Stimulated activated CD8-positive, alpha-beta memory T cell treated with anti-CD3 and anti-CD28 coated beads, Interleukin-4, amount 100 ng/mL, for 1 hour (primary cell): ENCODE measurements at places on chromosomes 4 and X.

DNA sequence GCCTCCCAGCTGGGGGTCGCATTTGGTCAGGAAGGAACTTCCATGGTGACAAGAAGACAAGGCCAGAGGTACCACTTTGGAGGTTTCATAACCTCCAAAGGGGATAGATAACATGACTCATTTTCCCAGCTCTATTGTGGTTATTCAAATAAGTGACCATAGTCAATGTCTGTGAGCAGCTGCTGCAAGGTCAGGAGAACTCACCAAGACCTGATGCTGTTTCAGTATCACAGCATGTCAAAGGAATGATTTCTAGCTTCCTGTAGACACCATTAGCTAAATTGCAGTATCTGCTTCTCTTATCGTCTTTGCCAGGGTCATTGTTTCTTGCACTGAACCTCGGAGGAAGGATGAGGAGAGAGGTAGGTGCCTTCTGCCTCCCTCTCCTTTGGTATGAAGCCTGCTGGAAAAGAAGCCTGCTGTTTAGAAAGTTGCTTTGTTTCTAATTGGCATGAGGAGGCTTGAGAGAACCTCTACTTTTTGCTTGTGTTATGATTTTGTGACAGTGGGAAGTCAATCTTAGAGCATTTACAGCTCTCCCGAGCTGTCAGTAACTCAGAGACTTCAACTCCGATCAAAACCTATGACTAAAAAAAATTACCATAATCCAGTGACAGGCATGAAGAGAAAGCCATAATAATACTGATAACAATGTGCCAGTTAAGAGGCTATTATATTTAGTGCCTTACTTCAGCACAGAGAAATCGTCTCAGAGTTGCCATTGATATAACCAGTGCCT, 38.0 kb upstream of the GATB start:
- DNase-seq = no peak

DNA sequence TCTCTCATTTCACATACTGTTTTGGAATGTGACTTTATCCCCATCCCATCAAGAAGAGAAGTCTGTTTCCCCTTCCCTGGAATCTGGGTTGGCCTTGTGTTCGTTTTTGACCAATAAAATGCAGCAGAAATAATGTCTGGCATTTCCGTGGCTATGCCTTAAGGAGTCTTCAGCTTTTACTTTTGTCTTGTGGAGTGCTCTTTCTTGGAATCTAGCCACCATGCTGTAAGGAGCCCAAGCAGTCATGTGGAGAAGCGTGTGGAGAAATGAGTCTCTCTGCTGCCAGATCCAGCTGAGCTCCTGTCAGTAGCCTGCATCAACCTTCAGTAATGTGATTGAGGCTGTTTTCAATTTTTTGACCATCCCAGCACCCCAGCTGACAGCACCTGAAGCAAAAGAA, 84.4 kb upstream of the ARMCX2 start:
- no peak for DNase-seq

GRCh38 chr4:185339941-185340340, 55.8 kb downstream of the LRP2BP start:
- no peak for DNase-seq

DNA sequence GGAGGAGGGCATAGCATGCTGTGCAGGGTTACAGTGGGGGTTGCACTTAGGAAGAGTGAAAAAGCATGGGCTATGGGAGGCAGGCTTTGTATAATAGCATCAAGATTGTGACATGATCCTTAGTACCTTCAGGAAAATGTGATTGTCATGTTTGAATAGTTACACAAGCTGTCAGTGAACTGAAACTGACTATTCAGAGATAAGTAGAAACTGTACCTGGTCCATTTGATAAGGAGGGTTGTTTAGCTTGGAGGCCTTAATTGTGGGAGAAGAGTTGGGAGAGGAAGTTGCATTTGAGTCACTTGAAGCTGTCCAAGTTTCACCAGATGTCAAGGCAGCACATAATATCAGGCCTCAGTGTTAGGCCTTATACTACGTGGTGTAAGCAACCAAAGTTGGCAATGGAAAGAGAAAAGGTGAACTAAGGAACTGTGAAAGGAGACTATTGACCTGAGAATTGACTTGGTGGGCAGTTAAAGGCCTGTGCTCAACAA, 85.0 kb downstream of the TEX13C start:
- DNase-seq = no peak

DNA sequence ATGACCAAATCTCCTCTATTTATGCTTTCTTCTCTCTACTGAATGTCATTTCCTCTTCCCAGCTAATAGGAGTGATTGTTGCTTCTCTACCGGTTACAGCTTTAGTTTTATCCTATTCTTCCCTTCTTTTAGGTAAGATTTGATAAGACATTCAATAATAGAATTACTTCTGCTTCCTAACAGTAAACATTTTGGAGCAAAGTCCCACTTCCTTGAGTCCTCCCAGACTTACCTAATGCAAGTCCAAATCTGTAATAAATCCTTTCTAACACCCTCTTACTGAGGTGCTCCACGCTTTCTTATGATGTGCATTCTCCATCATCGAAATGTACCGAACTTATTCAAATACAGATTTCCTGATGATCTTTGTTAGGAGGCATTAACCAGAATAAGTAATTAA, 79.2 kb upstream of the GPM6A start:
- DNase-seq = no peak

DNA sequence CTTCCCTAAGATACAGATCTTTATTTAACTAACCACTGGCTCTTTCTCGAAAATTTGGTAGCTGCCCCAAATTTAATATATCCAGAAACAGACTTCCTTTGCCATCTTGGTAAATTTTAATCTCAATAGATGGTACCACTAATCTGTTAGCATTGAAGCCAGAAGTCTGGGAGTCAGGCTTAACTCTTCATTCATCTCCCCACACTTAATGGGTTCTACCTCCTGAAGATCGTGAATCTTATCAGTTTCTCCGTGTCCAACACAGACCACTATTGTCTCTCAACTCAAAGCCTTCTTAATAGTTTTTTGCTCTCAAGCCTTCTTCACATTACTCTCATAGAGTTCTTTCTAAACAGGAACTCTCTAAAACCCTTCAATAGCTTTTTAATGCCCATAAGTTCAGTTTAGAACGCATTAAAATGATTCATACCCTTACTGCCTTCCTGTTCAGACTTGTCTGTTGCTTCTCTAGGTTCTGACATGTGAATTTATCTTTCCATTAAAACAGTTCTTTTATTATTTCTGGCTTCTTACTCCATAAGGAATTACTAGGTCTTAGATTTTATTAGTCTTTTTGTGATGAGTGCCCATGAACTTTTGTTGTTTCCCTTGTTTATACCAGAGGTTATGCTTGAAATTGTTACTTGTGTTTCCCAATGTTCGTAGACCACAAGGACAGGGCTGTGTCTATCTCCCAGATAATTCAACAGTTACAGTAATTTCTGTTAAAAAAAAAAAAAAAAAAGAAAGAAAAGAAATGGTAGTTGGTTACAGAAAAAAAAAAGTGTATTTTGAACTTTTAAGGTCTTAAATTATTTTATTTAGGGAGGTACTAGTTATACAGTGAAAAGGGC, 54.7 kb downstream of the SMARCAD1 start:
- no peak for DNase-seq

DNA sequence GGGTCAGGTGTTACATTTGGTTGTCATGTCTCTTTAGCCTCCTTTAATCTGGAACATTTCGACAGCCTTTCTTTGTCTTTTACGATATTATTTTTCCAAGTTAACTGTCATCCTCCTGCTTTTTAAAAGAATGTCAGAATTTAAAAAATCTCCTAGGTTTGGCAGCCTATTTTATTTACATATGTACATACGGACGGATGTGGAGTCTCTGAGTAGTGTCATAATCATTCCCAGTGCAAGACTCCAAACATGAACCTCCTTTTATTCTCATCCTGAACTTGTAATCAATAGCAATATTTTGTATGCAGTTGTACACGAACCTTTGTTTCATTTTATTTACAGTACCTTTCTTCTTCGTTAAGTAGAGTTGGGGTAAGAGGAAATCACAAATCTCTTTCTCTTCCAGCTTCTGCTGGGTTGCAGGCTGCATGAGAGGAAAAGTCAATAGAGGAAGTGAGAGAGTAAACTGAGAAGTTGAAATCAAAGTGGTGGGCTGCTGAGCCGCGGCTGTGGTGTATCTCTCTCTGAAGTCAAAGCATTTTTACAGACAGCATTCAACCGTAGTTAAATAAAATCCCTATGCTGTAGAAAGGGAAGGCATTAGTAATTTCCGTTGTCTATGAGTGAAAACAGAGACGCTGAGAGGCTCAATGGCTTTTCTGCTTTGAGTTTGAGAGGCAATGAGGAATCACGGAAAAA, 53.9 kb upstream of the RPS6KA3 start:
- DNase-seq = no peak

- no peak for DNase-seq
These were observed 89.6 kb upstream of the MTM1 start for GRCh38 chrX:150478496-150479492.

DNA sequence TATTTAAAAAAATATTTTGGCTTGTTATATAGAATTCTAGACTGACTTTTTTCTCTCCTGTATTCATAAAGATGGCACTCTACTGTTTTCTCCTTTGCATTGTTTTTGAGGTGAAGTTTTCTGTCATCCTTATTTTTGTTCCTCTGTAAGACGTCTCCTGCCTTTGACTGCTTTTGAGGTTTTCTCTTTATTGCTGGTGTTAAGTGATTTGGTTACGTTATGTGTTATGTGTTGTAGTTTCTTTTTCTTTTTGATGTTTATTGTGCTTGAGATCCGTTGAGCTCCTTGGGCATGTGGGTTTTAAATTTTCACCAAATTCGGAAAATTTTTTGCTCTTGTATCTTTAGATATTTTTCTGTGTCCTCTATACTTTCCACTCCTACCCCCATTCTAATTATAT, 50.0 kb downstream of the KDM6A start:
- DNase-seq = no peak

GRCh38 chr4:58749206-58749605, 1639.0 kb upstream of the IGFBP7 start:
- no peak for DNase-seq

DNA sequence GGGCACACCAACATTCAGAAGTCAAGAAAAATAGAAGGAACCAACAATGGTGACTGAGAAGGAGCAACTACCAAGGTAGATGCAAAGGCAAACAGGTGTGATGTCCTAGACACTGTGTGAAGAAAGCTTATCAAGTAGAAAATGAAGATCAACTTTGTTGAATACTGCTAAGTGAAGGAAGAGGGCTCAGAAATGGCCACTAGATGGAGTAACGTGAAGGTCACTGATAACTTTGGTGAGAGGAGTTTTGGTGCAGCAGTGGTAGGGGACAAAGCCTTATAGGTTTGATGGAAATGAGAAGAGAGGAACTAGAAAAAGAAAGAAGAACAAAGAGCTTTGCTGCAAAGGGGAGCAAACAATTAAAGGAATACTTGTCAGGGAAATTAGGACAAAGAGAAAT, 23.5 kb downstream of the OTC start:
- DNase-seq = no peak

- DNase-seq = no peak
These were observed 425.2 kb upstream of the FTHL17 start for GRCh38 chrX:31497086-31497485.

DNA sequence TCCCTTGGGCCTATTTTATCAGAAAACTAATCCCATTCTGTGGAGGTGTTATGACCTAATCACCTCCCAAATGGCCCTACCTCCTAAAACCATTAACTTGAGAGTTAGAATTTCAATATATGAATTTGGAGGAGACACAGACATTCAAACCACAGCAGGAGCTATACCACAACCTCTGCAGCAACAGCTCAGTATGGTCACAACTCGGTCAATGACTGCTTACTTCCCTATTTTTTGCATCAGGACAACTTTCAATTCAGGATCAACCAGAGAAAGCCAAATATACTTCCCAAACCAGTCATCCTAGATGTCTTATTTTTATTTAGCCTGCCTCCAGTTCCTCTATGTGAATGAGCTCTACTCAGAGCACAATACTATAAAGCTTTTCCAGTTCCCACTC, 11.3 kb upstream of the SMARCA5 start:
- no peak for DNase-seq

DNA sequence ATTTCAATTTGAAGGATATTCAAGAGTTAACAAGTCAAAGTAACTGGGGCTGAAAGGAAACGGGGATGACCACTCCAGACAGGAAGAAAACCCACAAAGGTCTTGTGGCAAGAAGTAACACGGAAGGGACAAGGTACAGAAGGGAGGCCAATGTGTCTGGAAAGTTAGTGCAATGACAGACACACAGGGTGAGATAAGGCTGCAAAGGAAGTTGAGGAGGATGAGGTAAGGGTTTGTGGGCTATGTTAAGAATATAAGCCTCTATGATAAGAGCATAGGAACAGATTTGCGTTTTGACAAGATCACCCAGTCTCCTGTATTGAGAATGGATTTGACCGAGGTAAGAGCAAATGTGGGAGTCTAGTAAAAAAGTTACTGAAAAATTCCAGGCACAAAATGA, 21.9 kb upstream of the EMCN start:
- DNase-seq = no peak

- DNase-seq = no peak
These were observed 11.2 kb upstream of the GNRHR start for GRCh38 chr4:67765401-67765800.

DNA sequence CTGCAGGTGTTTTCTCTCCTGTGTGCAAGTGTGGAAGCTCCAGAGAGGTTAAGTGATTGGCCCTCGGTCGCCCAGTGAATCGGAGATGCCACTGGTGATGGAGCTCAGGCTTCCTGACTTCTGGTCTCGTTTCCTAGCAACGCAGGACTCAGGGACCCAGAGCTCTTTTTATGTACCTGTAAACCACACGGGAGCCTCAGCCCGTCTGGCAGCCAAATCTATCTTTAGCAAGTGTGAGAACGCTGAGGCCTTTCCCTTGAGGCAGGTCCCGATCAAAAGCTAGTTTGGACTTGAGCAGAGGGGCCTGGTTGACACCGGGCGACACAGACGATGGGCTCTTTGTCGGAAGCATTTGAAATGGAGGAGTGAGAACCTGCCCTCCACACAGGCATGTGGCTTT, 116.8 kb downstream of the SORCS2 start:
- no peak for DNase-seq

- no peak for DNase-seq
These were observed 1559.6 kb upstream of the IGFBP7 start for GRCh38 chr4:58669783-58670182.

GRCh38 chrX:123175366-123176122, 8.5 kb upstream of the GRIA3 start:
- DNase-seq = no peak

DNA sequence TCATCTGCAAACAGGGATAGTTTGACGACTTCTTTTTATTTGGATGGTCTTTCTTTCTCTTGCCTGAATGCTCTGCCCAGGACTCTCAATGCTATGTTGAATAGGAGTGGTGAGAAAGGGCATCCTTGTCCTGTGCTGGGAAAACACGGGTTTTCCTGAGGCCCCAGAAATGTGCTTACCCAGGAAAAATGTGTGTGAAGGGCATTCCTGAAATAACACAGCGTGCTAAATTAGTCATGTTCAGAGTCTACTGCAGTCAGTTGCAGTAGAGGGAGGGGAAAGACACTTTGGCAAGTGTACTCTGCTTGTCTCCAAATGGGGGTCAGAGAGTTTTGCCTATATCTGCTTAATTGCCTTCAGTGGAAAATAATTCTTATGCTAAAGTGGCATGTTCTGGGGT, 153.9 kb downstream of the CCNG2 start:
- no peak for DNase-seq

- DNase-seq = no peak
These were observed 200.3 kb downstream of the AASDH start for GRCh38 chr4:56186808-56187523.

GRCh38 chr4:30454504-30454903, 265.7 kb upstream of the PCDH7 start:
- DNase-seq = no peak
